ENCODE measurements at places on chromosomes 6 and 20.

DNA sequence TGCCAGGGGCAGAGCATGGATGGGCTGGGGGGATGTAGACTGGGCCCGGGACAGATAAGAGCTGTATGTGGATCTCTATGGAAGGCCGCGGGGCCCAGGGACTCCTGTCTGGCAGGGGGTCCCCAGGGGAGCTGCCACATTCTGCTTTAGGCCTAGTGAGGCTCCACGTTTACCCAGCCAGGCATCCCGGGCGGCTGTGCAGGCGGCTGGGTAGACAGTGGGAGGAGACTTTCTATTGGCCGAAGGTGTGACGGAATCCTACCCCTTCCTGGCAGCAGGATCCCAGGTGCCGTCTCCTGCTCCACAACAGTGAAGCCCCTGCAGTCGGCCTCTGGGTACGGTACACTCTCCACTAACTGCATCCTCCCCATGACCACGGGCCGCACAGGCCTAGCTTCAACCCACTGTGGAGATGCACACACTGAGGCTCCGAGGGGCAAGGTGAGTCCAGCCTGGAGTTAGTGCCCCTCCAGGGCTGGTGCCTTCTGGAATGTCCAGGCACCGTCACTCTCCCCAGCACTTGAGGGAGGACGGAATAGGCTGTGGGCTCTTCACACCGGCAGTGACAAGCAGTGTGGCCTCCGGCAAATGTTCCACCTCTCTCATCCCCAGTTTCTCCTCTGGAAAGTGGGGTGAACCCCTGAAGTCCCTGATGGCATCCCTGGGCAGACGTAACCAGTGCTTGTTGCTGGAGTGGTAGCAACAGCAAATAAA lies 36.8 kb upstream of the ZBP1 start:
- DNase-seq, result no peak

- DNase-seq, result no peak
These were observed 335.0 kb downstream of the CDH4 start for GRCh38 chr20:61587036-61587435.

GRCh38 chr6:134599079-134599478 lies 281.2 kb upstream of the SGK1 start:
- DNase-seq, result no peak

GRCh38 chr20:59301343-59302007 lies 1.1 kb downstream of the EDN3 start:
- DNase-seq, result no peak

GRCh38 chr20:4066551-4066950 lies 51.2 kb upstream of the RNF24 start:
- no peak for DNase-seq

GRCh38 chr6:108074359-108075144 lies at the start of gene OSTM1:
TSS of gene OSTM1 (minus strand) at chr6:108074741. CDS start at chr6:108074651, 90 bp downstream.
- DNase-seq, result peak; percentile 93

DNA sequence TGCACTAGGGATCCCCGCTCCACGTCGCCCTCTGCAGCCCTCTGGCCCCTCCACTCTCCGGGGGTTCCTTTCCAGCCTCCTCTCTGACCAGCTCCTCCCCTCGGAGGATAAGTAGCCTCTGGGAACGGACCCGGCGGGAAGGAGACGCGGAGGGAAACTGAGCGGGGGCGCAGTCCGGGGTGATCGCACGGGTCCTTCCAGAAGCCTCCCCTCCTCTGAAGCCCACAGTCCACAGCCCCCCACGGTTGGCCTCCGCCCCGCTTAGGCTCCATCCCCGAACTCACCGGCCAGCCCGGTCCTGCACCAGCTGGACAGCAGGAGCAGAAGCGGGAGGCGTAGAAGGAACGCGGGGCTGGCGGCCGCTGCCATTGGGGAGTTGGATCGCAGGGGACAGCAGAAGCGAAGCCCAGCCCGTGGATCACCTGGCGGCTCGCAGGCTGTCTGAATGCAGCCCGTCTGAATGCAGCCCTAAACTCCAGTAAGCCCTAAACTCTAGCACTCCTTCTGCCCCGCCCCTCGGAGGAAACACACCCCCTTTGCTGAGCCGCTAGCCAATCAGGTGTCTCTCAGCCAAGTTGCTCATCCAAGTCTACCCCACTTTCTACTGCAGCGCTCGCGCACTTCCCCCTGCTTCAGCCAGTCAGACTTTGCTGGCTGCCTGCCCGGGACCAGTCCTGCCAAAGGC lies at the start of gene RAET1G:
Gene RAET1G, minus strand, starts transcription at position 480 of the 685 bp plus-strand sequence. Its CDS starts 111 bp downstream, at position 369.
- peak; percentile 65 for DNase-seq

GRCh38 chr20:15579688-15580087 lies 993.6 kb downstream of the KIF16B start:
- no peak for DNase-seq

All from activated CD8-positive, alpha-beta memory T cell treated with anti-CD3 and anti-CD28 coated beads for 4 hours (primary cell).